ENCODE measurements at places on chromosomes 4 and X. TPM values are rescaled to one million over a fixed set of nuclear protein-coding genes. Genes with fewer than 3 reads are reported as not detected.

CT45A2 gene
- total RNA-seq: not detected

TRIM60 gene
- not detected for total RNA-seq

NAT8L gene
- 0.36 TPM for total RNA-seq

L1CAM gene
- total RNA-seq: 6.6 TPM
